Fibroblast of skin of right biceps (primary cell): ENCODE measurements at places on chromosomes 16 and 17.

- DNase-seq: no peak
Measured at GRCh38 chr16:76683051-76683450, 405.9 kb downstream of the CNTNAP4 start.

DNA sequence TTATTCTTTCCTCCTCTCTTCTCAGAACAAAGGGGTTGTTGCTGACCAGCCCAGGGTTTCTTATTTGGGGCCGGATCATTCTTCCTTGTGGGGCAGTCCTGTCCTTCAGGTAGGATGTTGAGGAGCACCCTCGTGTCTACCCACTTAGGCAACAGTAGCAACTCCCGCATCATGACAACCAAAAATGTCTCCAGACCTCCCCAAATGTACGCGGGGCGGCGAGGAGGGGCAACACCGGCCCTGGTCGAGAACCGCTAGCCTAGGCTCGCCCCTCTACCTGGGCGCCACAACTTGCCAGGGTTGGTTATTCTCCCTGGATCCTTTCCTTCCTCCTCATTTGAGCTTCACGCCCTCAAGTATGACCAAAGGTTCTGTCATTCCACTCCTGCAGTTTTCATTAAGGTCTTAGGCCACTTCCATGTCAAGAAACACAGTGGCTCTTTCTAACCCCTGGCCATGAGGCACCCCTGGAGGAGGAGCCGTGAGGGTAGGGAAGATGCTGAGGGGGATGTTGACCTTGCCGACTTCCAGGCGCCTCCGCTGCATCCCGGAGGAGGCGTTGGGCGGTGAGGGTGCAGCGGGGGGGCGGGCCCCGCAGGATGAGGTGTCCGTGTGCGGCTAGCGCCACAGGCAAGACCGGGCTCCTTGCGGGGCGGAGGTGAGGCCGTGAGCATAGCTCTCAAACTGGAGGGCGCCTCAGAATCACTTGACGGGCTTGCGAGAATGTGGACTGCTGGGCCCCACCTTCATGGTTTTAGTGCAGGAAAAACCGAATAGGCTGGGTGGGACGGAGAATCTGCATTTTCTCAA is 712 bp upstream of the SPECC1 start:
- DNase-seq: peak; percentile 3

DNA sequence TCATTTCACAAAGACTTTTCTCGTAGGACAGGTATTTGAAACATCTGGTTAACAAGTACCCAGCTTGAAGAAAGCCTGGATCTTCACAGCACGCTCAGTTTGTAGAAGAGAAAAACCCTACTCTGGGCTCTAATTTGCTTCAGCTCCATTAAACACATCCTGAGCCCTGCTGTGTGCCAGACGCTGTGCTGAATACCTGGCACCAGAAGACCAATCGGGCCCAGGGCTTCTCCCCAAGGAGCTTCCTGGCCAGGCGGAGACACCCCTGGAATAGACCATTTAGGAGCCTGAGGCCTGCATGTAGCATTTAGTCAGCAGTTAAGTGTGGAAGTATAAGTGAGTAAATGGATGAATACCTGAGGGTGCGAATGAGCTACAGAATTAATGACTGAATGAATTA is 8.9 kb upstream of the ABAT start:
- no peak for DNase-seq

DNA sequence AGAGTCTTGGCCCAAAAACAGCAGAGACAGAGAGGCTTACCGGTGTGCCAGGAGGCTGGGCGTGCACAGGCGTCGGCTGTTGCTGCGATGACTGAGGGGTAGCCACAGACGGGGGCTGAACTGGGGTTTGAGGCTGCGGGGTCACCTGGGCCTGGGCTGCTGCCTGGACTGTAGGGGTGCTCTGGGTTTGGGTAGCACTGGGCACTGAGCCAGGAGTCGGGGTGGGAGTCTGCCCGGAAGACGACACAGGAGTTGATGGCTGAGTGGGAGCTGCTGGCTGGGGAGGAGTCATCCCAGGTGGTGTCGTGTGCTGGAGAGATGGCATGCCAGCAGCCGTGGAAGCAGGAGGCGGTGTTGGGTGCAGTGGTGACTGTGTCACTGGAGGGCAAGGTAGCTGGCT is 53.2 kb upstream of the TRAP1 start:
- no peak for DNase-seq

GRCh38 chr17:38617967-38618760 is 12.4 kb upstream of the SRCIN1 start:
- no peak for DNase-seq

DNA sequence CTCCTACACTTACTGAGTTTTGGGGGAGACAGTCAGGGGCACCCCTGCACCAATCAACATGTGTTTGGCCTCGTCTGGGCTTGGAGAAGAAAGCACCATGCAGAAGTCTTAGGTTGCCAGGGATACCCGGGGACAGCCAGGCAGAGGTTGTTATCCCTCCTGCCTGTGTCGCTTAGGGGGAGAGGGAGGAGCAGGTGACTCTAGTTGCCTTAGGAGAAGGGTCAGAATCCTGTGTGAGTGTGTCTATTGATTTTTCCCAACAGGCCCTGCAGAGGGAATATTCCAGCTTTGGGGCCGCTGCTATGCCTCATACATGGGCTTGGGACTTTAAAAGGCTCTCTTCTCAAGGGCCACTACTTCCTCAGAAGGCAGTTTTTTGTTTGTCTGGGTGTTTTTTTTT is 89.1 kb downstream of the RGS9 start:
- no peak for DNase-seq

DNA sequence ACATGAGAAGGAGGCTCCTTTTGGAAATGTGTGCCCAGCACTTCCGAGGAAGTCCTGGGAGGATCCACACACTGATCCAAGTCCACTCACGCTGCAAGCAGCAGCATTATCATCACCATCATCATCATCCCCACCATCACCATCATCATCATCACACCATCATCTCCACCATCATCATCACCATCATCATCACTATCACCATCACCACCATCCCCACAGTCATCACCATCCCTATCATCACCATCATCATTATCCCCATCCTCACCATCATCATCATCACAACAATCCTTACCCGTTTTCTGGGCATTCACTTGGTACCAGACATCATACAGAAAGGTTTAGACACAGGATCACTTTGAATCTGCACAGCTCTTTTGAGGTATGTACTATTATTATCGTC is 47.8 kb upstream of the ACSF3 start:
- DNase-seq: no peak

- DNase-seq: no peak
Measured at GRCh38 chr17:73647301-73647695, 3.1 kb upstream of the SDK2 start.

DNA sequence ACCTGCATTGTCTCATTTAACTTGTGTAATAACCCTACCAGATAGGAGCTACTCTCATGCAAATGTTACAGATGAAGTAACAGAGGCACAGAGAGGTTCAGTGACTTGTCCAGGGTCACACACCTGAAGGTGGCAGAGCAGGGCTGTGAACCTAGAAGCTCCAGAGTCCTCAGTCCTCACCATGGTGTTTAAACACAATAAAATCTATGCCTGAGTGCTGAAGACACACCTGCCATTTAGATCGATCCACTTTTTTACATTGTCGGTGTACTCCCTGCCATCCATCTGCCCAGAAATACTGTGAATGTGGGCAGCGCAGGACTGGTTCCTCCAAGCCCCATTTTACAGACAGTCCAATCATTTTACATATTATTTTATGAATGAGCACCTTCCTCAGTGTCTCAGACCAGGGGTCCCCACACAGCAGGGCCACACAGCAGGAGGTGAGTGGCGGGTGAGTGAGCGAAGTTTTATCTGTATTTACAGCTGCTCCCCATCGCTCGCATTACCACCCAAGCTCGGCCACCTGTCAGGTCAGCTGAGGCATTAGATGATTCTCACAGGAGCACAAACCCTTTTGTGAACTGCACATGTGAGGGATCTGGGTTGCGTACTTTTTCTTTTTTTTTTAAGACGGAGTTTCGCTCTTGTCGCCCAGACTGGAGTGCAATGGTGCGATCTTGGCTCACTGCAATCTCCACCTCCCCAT is 5.6 kb downstream of the IL4R start:
- DNase-seq: no peak

DNA sequence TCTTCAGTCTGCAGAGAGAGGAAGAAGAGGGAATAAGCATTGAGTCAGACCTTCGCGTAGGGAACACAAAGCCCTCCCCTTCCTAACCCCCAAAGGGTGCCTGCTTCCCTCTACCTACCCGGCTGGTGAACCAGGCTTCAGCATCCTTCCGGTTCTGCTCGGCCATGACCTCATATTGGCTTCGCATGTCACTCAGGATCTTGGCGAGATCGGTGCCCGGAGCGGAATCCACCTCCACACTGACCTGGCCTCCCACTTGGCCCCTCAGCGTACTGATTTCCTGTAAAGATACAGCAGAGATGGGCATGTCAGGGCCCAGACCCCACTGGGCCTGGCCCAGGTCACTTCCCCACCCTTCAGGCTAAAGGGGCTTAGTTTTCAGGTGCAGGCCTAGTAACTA is 3.8 kb downstream of the KRT19 start:
- DNase-seq: no peak

DNA sequence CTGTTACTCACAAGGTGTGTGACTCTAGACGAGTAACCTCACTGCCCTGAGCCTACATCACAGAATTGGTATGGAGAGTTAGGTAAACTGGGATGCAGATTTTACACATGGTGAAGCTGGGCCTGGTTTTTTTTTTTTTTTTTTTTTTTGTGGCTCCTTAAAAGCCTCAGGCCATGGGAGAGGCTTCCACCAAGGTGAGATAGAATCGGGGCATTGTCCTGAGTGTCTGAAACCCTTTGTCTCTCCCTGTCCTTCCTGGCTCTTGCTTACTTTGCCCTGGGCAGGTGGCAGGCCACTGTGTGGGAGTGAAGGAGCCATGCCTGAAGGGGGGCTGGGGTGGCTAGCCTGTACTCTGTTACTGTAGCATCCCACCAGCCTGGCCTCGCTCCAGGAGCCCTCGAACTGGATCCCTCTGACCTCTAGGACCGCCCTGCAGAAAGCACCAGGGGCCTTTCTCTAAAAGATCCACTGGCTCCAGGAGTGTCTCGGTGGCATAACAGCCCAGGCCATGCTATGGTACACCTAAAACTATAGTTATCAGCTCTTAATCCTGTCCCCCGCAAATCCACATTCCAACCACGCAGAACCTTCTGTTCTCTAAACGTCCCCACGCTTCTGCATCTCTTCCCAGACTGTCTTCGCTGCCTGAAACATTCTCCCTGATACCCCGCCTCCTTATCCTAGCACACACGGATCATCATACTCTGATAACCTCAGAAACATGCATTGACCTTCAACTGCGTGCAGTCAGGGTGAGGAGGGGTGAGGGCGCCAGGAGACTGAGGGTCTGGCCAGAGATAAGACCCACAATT is 1.7 kb upstream of the SLC13A2 start:
- DNase-seq: no peak

DNA sequence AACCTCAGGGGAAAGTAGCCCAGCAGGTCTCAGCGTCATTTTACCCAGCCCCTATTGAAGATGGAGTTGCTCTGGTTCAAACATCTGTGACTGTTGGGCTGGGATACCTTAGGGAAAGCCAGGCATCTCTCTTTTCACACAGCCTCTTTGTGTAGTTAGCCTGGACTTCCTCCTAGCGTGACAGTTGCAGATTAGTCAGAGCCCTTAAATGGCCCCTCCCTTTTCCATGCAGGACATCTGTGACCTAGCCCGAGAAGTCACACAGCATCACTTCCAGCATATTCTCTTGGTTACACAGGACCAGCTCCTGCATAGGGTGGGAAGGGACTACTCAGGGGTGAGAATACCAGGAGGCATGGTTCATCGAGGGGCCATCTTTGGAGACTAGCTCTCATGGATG is 375.0 kb upstream of the RBFOX1 start:
- no peak for DNase-seq

DNA sequence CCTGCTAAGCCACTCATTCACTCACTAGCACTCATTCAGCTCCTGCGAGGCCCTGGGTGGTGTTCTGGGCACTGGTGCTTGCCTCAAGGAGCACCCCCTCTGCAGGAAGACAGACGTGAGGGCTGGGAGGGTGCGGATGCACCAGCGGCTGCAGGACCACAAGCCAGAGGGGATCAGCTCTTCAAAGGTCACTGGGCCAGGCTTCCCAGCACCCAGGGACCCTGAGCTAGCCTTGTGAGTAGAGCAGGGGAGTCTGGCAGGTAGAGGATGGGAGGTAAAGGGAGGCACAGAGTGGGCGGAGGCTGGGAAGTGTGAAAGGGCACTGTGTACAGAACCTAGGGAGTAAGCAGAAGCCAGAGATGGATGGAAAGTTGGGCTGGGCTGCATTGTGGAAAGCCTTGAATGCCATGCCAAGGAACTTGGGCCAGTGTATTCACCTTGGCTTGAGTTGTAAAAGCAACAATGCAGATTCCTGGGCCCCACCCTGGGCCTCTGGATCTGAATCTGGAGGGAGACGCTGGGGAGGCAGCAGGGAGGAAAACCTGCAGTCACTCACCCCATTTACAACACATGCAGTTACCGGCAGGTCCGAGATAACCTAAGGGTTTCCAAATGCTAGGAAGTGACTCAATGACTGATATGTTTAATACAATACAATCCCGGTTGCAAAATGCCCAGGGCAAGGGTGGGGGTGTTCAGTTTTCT is 1.7 kb downstream of the IL4R start:
- DNase-seq: peak; percentile 48

DNA sequence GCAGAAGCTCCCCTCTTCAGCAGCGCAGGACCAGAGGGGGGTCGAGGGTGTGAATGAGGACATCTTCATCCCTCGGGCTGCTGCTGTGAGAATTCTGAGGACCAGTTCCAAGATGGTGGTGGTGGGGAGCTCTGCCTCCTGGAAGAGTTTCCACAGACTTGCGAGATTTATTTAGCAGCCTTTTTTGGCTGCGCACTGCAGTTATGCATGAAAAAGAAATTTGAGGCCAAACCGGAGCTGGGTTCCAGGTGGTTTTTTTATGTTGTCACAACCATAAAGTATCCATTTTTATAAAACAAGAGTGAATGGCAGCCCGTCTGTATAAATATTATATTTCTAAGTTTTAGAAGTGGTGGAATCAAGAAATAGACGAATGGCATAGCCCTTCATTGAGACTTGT is 76.9 kb upstream of the CLEC18A start:
- DNase-seq: no peak

DNA sequence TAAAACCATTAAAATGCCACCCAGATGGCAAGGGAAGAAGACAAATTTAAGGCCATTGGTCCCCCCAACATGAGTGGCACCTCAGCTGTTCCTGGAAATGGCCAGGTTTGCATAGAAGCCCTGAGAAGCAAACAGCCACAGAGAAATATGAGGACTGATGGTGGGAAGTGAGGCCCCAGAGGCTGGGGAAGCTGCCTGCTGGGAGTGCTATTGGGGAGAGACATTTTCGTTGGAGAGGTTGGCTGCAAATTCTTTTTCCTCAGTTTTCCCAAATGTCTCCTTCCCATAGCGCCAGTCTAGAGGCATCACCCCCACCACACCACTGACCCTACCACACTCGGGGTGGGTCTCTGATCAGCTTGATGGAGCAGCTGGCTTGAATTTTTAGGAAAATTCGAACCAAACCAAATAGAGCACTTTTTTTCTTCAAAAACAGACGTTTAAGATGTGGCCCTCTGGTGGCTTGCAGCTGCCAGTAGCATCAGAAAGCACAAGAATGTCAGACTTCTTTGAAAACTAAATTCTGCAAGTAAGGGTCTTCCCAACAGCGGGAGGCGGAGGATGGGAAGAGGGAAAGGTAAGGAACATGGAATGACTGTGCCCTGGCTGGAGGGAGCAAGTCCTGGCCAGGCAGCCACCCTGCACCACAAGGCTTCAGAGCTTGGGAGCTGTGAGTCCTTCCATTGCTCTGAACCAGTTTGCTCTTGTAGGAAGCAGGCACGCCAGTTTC is 13.2 kb upstream of the SLC12A3 start:
- DNase-seq: no peak
